MCF 10A (cell line): ENCODE measurements at places on chromosomes 3 and 15.
A peak's percentile ranks its signal among the peaks of the same experiment; 100 is the strongest.

DNA sequence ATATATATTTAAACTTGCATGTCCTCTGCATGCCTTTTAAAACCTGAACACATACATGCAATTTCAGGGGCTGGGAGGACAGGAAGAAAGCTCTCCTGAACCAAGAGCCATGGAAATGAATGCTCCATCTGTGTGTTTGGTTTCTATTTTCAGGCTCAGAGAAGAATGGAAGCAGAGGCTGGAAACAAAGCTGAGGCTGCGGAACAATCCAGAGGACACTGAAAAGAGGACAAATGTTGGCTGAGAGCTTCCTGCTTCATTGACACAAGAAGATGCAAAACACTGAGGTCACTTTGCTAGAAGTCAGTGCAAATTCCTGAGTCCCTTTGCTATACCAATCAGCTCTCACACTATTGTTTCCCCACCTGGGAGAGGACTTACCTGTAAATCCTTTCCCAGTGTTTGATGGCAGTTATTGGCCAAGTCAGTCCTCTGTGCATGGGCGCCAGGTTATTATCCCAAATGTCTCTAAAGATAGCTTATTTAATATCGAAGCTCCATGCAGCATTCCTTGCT, 12.7 kb downstream of the FAM240A start:
- DNase-seq: no peak

DNA sequence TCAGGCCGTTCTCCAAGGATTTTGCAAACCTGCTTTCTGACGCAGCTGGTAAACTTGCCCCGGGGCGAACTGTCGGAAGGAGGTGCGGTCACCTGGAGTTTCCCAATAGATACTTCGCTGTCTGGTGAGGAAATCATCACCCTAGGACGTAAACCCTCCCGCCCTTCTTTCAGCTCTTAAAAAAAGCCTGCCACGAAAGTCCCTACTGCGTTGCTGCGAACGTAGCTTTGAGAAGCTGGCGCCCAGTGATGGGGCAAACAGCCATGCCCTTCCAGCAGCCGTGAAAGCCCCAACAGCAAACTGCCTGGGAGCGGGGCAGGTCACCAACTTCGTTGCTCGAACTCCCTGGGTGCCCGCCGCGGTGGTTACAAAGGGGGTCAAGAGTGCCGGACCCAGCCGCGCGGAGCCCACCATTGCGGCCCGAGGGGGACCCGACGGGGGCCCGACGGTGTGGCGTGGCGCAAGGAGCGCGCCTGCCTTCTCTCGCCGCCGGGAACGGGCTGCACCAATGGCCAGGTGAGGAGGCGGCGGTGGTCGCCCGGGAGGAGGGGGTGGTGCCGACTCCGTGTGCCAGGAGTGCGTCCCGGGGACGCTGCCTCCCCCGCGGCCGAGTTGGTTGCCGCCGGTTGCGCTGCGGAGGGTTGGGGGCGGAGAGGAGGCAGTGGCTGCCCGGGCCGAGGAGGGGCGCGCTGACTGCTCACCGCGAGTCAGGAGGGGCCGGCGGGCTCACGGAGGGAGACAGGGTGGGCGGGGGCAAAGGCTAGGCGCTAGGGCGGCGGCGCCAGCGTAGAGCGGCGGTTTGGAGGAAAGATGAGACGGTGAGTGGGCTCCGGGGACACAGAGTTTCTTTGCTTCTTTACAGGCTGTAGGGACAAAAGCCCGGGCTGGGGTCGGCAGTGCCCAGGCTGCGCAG, at the start of gene PHLDB2:
PHLDB2 (plus strand) TSS at position 205 of the 913 bp plus-strand sequence. CDS start 24,813 bp downstream, outside the sequence.
- peak; percentile 98 for DNase-seq

- DNase-seq: no peak
These were observed 137.6 kb upstream of the TRIM42 start for GRCh38 chr3:140540262-140540661.

DNA sequence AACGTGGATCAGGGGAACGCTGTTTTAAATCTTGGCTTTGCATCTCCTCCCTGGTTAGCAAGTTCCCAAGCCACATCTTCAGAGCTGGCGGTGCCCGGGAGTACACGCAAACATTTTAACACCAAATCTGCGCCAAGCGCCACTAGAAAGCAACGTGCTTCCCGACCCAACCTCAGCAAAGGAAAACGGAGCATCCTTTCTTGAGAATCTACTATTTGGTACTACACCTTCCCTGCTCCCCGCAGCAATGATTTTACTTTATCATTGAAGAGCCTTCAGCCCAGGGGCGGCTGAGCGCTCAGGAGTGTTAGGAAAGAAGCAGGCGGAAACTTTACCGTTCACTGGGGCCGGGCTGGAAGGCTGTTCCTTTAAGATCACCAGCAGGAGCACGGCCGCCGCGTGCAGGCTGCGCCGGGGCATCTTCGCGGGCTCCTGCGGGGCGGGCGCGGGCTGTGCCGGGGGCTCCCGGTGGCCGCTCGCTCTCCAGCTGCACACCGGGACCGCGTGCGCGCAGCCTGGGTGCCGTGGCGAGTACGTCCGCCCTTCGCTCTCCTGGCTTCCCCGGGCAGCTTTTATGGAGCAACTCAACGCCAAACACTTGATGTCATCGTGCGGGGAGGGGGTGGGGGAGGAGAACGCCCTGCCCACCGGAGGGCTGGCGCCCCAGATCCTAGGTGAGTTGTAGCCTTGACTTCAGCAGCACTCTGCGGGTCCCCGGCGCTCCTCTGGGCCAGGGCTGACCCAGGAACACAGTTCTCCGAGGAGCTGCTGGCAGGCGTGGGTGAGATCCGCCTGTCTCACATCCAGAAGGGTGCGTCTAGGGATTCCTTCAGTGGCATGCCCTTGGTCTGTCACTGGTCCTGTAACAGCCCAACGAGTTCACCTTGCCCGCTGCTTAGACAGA, at the start of gene CA12:
CA12 (minus strand) TSS at position 546 of the 904 bp plus-strand sequence; CDS start at position 420, 126 bp downstream.
- peak; percentile 54 for DNase-seq

GRCh38 chr3:68306571-68306970, 625.8 kb downstream of the TAFA4 start:
- peak; percentile 59 for DNase-seq

DNA sequence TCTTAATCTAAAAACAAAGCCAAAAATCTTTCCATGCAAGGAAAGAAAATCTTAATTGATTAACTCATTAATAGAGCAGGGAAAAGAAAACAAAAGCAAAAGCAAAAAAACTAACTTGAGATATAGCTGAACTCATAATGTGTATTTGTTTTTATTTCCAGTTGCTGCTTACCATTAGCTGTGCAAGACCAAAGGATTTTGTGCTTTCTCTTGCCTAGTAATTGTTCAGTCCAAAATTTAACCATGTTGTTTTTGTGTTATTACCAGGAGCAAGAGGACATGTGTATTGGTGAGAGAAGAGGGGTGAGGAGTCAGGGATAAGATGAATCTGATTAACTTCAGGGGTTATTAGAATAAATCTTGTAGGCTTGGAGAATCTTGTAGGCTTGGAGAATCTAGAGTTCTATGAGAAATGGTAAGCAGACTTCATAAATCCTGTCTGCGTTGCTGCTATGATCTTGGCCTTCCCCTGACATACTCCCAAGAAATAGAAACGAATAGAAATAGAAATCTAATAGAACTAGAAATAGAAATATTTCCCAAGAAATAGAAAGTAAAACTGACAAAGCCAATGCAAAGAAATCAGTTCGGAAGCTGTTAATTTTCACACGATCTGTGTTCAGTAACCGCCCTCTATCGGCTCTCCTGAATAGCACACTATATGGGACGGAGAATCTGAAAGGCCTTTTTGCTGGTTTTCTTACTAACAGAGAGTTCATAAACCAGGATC, 72.6 kb upstream of the TNFSF10 start:
- DNase-seq: peak; percentile 80

- no peak for DNase-seq
These were observed 4.4 kb downstream of the COX17 start for GRCh38 chr3:119672776-119673175.
